ENCODE measurements at places on chromosomes 2 and 18.

GRCh38 chr2:137048455-137048854, 283.1 kb downstream of the THSD7B start:
- DNase-seq: no peak

- DNase-seq: no peak
Observed at GRCh38 chr2:23690421-23691105, 236.4 kb downstream of the ATAD2B start.

DNA sequence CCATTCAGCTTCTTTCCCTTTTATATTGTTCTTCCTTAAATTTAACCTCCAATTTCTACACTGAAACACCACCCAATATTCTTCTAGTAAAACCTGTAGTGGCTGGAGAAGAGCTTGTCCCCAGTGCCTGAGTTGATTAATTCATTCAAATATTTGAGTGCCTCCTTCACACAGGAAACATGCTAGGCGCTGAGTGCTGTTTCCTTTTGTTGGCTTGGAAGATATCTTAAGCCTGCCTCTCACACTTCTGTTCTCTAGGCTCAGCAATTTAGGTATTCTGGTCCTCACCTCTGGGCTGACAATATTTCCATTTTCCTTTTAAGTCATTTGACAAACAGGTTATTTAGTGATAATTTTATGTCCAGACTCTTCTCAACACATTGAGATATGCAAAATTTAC, 185.4 kb downstream of the SETBP1 start:
- DNase-seq: no peak

DNA sequence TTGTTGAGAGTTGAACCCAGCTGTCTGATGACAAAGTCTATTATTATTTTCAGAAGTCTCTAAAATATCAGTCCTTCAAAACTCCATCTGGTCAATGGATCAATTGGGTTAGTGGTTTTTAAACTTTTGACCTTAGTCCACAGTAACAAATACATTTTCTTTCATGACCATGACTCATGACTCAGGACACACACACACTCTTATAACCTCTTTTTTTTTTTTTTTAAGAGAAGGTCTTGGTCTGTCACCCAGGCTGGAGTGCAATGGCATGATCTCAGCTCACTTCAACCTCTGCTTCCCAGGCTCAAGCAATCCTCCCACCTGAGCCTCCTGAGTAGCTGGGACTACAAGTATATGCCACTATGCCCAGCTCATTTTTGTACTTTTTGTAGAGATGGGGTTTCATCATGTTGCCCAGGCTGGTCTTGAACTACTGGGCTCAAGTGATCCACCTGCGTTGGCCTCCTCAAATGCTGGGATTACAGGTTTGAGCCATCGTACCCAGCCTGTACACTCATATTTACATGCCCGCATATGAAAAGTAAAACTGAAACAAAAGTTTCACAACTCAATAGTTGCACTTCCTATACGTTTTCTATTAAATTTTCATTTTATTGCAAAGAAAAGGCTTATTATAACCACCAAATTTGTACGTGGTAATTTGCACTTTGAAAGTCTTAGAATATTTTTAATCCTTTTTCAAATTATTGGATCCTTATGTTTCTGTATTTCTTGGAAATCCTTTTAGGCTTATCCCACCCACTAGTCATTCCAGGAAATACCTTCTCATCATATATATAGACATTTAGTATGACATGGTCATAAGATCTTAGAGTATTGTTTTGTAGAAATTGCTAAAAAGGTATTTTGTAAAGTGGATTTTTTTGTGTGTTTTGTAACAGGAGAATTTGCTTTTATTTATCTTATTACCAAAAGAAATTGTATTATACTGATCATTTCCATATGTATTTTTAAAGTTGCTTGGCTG, 199.0 kb downstream of the LPIN1 start:
- no peak for DNase-seq

DNA sequence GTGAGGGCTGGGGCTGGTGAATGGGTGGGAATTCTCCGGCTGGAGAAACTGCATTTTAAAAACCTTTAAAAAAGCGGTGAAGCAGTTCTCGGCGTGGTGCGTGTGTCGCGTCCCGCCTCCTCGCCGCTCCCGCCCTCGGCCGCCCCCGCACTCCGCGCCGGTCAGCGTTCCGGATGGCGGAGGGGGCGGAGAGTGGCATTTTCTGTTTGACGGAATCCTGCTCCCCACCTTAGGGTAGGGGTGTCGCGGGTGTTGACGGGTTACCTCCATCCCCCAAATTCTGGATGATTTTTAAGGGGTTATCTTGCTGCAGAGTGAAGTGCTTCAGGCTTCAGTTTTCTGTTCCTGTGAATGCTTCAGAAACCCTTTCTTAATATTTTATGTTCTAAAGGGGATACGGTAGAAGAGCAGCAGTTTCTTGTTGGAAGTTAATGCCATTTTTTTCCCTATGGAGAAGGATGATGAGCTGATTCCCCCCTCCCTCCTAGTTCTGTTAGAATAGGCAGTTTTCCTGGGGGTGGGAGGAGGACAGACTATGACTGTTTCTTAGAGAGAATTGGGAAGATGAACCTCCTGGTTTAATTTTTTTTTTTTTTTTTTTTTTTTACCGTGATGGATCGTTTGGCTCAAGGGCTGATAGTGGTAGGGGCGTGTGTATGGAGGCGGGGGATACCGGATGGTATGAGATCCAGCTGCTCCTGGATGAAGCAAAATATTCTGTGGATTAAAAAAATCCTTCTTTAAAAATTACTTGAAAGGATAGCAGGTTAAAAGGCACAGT, 756 bp downstream of the ABI2 start:
- DNase-seq: no peak

GRCh38 chr18:36663312-36663711, 165.5 kb downstream of the TPGS2 start:
- no peak for DNase-seq

DNA sequence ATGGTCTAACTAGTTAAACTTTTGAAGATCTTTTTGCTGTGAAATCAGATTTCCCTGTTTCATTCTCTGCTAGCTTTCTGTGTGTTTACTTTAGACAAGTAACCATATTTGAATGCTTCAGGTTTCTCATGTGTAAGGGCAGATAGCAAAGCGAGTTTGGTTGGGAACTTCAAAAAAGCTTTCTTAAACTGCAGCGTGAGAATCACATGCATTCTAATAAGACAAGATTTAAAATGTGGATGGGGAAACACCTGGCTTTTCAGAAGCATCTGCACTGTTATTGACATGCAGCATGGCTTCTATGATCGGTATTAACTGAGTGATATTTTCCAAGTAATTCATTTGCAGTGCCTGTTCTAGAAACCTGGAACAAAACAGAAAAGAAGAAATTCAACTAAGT, 119.3 kb downstream of the ABCA12 start:
- DNase-seq: no peak

DNA sequence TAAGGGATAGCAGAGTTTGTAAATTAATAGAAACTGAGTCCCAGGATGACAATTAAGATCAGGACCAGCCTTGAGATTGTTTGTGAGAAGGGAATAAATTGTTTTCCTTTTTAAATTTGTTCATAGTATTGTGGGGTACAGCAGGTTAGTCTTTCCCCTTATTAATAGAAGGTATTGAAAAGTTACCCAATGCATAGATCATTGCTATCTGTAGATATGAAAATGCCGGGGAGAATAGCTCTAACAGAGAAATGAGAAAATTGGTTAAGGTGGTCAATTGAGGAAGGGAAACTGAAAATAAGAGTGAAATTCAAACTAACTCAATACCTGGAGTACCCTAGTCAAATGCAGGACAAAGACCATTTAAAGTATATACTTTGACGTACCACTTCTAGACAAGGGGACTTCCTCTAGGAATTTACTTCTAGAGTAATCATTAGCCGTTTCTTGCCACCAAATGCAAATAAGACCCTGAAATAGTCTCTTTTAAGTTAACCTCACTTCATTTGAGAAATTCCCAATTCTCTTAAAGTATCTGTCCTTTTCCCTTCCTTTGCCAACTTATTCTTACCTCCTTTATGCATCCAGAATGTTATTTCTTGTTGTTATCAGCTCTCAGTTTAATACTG, 1224.4 kb upstream of the LRRTM1 start:
- DNase-seq: no peak

- no peak for DNase-seq
Observed at GRCh38 chr18:48932462-48932818, 18.3 kb downstream of the SMAD7 start.

DNA sequence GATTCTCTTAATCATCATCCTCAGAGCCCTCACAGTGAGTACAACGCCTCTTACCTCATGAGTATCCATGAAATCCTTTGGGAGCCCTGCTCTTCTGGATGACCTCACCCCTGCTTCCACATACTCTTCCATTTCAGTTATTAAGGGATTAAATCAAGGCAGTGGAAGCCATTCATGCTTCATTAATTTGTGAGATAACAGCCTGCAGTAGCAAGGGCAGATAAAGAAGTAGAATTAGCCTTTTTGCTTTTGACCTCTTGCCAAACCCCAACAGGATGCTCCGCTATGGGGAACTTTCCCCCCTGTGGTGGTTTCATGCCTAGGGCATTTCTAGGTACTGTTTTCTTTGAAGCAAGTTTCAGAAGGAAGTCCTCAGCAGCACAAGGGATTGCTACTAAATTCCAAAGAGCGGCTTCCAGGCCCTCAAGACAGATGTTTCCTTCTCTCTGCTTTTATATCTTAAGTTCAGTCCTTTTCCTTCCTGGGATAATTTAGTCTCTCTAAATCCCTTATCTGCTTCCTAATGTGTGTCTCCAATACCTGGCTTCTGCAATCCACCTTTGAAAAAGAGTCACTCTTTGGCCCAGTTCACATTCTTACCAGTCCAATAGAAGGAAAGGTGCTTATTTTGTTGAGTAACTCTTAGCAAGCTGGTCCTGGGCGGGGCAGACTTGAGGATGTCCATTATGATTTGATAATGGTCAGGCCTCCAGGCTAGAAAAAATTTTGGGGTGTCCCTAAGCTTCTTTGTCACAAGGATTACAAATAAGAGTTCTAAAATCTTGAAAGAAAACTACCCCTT, 76.9 kb downstream of the MYO1B start:
- DNase-seq: no peak

- DNase-seq: no peak
Observed at GRCh38 chr18:63301434-63301833, 18.1 kb downstream of the BCL2 start.

GRCh38 chr2:198309673-198310280, 505.4 kb downstream of the PLCL1 start:
- DNase-seq: peak; percentile 35

DNA sequence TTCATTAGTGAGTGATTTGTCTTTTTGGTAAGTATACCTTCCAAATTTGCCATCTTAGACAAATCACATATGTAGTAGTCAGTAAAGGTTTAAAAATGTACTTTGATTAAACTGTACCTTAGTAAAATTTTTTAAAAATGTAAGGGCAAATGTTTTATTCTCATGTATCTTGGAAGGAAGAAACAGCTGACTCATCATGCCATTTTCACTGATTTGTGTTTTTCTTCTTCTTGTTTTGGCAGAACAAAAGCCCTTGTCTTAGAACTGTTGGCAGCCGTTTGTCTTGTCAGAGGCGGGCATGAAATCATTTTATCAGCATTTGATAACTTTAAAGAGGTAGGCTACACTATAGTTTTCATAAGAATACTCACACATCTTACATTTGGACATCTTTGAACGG, 136.5 kb downstream of the PRPF40A start:
- no peak for DNase-seq

GRCh38 chr2:135279209-135279608, 227.1 kb downstream of the RAB3GAP1 start:
- DNase-seq: no peak

DNA sequence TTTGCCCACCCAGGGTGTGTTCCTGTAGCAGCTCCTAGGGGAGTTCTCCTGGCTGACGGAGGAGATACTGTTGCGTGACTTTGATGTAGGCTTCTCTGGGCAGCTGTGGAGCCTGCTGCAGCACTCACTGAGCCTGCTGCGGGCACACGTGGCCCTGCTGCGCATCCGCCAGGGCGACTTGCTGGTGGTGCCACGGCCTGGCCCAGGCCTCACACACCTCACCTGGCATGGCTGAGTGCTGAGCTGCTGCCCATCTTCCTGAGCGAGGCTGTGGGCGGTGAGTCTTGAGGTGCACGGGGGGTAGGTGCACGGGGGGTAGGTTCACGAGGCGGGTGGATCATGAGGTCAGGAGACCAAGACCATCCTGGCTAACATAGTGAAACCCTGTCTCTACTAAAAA, 191.7 kb downstream of the ANKRD36C start:
- DNase-seq: no peak

GRCh38 chr2:220033546-220033945, 406.1 kb downstream of the SLC4A3 start:
- DNase-seq: no peak

GRCh38 chr18:73101977-73102376, 234.2 kb upstream of the NETO1 start:
- no peak for DNase-seq

DNA sequence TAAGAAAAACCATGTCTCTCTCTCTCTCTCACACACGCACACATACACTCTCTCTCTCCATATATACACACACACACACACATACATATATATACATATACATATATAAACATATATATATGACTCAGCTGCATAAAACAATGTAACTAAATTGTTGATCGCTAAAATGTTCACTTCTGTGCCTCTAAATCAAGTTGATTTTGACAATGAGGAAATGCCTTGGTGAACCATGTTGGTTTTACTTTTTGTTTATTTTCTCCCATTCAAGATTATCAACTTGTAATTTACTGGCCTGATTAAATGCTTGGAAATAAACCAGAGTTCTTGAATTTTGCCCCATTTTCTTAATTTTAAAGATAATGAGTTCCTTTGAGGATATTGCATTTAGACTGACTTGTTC, 500.4 kb downstream of the PARD3B start:
- DNase-seq: no peak

- no peak for DNase-seq
Observed at GRCh38 chr2:230807729-230808128, 57.0 kb upstream of the ITM2C start.

DNA sequence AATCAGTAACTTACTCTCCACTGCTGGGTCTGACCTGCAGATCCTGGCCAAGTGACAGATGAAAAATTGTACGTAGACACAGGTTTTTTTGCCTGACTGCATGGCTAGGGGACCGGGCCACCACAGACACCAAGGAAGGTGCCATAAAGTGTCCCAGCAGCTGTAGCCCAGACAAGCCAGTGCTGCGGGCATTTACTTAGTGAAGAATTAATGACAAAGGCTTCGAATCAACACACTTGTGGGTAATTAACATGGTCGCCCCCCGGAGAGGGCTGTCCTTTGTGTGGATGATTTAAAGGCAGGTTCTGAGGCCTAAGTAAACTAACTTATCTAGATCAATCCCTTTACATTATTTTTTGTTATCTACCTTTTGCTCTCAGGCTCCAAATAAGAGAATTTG, 1709.1 kb upstream of the LRRTM1 start:
- DNase-seq: no peak

GRCh38 chr2:71629771-71630453, 176.6 kb downstream of the DYSF start:
- no peak for DNase-seq
